ENCODE measurements at places on chromosomes 3 and 15.

GRCh38 chr3:10055097-10055496 lies 28.9 kb downstream of the FANCD2 start:
- no peak for DNase-seq

GRCh38 chr3:39000008-39000450 lies 51.7 kb downstream of the SCN11A start:
- DNase-seq, result peak; percentile 66

GRCh38 chr15:42590619-42591237 lies 15.3 kb downstream of the STARD9 start:
- no peak for DNase-seq

- peak; percentile 62 for DNase-seq
Observed at GRCh38 chr15:42604894-42605744, 29.7 kb downstream of the STARD9 start.

DNA sequence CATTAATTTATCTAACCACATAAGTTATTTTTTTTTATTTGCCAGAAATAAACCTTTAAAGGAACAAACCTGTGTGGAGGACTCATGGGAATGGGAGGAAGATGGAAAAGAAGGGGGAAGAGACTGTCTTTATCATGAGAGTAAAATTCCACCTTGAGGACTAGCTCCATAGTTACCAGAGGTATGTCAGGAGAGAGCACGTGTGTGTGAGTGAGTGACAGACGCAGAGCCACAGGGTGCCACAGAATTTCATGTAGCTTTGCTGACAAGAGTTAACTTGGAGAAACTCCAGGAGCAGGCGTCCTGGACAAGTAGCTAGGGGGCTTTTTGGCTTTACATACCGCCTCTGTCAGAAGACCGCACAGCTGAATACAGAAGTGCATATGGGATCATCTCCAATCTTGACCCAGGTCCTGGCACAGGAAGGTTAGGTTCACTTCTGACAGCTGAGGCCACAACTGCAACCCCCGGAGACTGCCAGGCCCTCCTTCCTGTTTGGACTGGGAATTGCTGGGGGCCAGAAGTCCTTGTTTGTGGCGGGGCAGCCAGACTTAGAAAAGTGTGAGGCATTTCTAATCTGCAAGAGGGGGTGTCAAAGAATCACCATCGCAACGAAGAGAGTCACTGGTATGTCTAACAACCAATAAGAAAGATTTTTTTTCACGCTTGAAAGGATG lies 197.8 kb upstream of the TPM1 start:
- DNase-seq, result peak; percentile 42

DNA sequence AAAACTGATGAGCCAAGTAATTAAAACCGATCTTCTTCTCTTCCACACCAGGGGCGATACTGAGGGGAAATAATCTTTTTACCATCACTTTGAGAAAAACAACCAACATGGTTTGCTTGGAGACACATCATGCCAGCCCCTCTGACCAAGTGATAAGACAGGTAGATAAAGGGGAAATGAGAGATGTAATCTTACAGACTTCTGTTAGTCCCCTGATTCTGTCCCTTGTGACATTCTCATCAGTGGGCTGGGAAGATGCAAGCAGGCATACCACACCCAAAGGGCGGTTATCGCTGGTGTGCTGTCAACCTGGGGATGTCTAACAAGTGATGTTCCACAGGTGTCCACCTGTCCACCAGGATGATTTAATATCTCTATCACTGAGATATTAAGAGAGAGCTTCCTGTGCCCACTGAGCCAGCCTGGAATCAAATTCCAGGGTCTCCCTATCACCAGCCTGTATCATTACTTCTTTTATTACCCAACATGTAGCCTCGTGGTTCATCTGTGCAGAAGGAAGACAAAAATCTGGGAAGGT lies 315.0 kb downstream of the FOXP1 start:
- no peak for DNase-seq

DNA sequence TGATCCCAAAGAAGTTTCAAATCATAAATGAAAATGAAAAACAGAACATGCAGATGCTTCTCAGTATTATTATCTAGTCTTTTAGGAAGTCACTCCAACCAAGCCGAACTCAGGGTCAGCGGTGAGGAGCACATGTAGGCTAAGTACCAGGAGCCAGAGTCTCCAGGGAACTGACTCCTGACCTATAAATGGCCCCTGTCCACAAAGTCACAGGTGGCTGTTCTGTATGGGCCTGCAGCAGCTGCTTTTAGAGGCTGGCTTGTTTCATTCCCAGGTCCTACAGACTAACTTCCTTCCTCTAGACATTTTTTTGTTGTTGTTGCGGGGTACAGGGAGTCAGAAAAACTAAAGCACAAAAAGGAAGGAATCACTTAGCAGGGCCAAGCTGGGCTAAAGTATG lies 54.6 kb downstream of the DAPK2 start:
- no peak for DNase-seq

GRCh38 chr3:19273091-19273490 lies 124.8 kb downstream of the KCNH8 start:
- DNase-seq, result no peak

DNA sequence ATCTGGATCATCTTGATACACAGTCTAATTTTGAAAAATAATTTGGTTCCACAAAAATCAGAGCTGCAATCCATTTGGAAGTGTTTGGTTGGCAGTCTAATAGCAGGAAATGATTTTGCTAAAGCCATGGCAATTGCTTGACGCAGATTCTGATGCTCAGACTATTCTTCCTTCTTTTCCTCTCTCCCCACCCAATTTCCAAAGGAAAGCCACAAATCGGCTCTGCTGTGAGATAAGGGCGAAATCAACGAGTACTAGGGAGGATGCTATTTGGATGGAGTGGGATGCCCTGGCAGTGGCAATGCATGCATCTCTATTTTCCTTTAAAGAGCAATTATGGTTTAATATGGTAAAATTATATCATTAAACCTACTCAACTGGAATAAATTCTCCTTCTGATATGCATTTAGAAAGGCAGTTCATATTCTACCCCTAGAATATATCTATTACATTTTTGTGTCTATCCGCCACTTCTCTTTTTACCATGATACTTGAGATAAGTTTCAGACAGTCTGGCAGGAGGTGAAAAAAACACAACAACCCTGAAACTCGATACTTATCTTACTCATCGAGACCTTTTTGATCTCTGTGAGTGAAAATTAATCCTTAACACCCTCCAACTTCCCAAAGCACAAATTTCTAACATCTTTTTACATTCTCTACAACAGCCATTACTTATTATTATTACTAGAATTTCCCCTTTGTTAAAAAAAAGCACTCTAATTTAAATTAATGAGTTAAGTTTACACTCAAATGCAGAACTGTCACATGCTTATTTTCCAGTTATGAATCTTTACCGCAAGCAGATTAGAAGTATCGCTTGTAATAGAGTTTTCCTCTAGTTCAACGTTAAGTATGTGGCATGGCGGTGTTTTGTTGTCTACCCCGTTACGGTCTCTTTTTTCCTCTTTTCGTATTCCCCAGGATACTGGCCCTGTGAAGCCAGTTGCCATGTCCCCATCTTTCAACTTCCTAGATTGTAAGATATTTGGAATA lies 433.3 kb downstream of the FOXP1 start:
- no peak for DNase-seq

- no peak for DNase-seq
Observed at GRCh38 chr3:42501681-42502428, 588 bp upstream of the VIPR1 start.

GRCh38 chr3:14494973-14495300 lies 45.2 kb downstream of the GRIP2 start:
- no peak for DNase-seq
